ENCODE measurements at places on chromosomes 1 and 21.

- no peak for DNase-seq
Measured at GRCh38 chr1:10597492-10598388, 123.0 kb downstream of the PEX14 start.

GRCh38 chr21:33035147-33035546 is 9.4 kb downstream of the OLIG2 start:
- no peak for DNase-seq

GRCh38 chr1:211327346-211327921 is 801 bp downstream of the TRAF5 start:
- DNase-seq, result peak; percentile 81

GRCh38 chr1:8090241-8090702 is 64.2 kb upstream of the ERRFI1 start:
- no peak for DNase-seq

DNA sequence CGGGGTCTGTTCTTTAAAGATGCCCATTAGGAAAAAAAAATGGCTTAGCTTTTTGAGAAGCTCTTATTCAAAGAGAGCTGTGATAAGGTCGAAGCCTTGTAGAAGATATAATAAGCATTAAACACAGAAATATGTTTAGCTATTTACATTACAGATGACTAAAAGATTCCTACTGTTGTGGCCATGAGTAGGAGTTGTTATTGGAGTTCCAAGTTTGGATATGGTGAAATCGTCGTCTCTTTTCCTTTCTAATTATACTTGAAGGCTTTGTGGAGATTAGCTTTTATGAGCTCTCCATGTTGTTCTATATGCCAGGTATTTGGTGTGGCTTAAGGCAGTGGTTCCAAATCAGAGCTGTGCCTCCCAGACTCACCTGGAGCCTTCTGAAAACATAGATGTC is 79.9 kb upstream of the LAMC2 start:
- no peak for DNase-seq

Data from NCI-H82 (cell line).